BJ (cell line): ENCODE measurements at places on chromosomes 16 and 17.

GRCh38 chr16:64406770-64407181 lies 715.1 kb downstream of the CDH11 start:
- no peak for DNase-seq

GRCh38 chr17:40516581-40517285 lies 15.3 kb upstream of the TNS4 start:
- no peak for DNase-seq

DNA sequence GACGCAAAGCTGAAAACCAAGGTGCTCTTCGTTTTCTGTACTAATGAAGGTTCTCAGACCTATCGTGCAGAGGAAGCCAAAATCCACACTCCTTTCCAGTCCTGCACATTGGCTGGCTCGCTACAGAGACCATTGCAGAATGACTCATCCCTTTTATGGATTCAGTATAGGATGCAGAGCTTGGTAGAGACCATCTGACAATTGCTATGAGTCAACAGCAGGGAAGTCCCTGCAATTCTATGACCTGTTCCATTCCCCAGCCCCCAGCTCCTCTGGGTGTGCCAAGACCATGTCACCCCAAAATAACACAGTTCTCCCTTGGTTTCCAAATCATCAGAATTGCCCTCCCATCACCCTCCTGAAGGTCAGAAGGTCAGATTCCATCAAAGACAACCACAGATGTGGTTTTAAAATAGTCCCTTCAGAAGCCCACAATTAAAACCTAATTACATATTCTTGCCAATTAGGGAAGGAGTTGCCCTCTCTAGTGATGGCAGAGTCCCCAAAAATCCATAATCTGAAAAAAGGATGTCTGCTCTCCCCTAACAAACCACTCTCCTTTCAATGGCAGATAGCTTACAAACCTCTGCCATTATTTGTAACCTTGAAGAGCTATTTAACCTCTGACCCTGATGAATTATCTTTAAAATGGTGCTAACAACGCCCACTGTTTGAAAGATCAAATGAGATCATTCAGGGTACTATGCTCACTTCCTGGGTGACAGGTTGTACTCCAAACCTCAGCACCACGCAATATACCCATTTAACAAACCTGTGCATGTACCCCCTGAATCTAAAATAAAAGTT lies 108.2 kb upstream of the RBBP6 start:
- no peak for DNase-seq

DNA sequence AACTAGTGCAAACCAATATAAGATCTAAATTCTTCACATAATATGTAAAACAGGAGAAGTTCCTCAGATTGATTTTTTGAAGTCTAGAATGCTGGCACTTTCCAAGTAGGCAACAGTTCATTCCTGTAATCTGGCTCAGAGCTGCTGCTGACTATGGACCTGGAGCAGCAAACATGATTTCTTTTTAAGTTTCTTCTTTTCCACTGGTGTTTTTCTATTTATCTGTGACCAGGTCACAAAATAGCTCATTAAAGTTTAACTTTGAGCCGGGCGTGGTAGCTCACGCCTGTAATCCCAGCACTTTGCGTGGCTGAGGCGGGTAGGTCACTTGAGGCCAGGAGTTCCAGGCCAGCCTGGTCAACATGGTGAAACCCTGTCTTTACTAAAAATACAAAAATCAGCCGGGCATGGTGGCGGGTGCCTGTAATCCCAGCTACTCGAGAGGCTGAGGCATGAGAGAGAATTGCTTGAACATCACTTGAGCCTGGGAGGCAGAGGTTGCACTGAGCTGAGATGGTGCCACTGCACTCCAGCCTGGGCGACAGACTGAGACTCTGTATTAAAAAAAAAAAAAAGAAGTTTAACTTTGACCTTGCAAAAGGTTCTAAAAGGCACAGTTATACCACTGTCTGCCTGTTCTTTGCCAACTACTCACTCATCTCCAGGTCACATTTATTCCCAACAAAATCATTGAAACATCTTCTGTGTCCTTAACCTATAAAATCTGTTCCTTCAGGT lies 29.4 kb upstream of the SLC13A2 start:
- DNase-seq: no peak

DNA sequence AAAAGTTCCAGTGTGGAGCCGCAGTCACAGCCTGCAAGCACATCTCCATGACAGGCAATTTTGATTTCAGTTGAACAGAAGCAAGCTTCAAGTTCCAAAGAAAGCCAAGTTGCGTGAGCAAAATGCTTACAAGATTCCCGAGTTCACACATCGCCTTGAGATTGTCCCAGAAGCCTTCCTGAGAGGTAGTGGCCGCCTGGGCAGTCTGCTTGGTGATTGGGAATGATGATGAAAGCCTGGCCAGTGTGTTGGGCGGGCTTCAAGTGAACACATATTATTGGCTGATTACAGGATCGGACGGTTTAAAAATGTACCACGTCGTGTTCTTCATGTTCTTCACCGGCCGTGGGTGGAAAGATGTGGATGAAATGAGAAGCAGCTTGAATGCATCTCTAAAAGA lies 185.5 kb downstream of the FOXL1 start:
- DNase-seq: no peak

DNA sequence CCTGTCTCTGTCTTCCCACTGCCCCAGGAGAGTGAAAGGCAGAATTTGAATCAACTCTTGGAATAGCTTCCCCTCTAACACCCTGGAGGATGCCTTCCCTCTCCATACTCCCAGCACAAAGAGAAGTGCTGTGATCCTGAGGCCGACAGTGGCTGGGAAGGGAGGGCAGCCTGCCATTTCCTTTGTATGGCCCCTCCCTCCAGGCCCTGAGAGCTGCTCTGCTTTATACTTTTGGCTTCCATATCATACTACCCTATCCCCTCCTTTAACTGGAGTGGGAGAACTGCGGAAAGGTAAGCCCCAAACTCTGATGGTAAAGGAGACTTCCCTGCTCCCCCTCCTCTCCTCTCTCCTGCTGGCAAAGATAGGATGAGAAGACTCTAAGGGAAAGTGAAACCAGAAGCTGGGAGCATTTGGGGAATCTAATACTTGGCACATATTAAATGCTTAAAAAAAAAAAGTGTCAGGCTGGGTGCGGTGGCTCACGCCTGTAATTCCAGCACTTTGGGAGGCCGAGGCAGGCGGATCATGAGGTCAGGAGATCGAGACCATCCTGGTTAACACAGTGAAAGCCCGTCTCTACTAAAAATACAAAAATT lies 4.1 kb upstream of the MED24 start:
- no peak for DNase-seq

DNA sequence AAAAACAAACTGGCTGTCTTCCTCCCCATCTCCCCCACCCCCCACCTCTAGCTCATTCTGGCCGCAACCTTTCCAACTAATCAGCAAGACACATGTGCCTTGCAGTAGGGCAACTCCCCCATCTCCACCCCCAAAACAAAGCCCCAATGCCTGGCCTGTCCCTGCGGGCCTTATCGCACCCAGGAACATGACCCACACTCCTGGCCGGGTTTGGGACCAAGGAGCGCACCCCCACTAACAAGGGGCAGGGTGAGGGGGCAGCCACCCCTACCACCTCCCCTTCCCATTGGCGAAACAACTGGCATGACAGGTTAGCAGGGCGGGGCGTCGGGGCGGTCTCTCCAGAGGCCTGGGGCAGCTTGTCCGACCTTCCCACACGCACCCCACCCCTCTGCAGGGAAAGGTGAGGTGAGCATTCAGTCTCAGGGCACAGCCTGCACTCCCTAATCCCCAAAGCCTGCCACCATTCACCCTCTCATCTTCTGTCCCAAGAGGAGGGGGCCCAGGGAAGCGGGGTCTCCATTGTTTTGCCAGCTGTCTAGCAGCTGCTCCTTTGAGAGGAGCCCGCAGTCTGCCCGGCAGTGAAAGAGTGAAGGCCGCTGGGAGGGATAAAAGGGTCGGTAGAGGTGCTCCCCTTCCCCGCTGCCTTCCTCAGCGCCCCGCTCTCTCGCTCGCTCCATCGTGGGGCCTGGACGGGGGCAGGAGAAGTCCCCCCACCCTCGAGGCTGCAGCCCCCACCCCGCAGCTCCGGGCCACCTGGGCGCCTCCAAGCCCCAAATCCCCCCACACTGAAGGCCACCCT lies 765 bp downstream of the MYO18A start:
- DNase-seq: no peak

- no peak for DNase-seq
Measured at GRCh38 chr17:27578718-27579085, 52.3 kb upstream of the LGALS9 start.

GRCh38 chr16:31696968-31697743 lies 169.5 kb downstream of the AHSP start:
- no peak for DNase-seq

GRCh38 chr17:42818379-42818778 lies 5.7 kb downstream of the BECN1 start:
- DNase-seq: no peak

DNA sequence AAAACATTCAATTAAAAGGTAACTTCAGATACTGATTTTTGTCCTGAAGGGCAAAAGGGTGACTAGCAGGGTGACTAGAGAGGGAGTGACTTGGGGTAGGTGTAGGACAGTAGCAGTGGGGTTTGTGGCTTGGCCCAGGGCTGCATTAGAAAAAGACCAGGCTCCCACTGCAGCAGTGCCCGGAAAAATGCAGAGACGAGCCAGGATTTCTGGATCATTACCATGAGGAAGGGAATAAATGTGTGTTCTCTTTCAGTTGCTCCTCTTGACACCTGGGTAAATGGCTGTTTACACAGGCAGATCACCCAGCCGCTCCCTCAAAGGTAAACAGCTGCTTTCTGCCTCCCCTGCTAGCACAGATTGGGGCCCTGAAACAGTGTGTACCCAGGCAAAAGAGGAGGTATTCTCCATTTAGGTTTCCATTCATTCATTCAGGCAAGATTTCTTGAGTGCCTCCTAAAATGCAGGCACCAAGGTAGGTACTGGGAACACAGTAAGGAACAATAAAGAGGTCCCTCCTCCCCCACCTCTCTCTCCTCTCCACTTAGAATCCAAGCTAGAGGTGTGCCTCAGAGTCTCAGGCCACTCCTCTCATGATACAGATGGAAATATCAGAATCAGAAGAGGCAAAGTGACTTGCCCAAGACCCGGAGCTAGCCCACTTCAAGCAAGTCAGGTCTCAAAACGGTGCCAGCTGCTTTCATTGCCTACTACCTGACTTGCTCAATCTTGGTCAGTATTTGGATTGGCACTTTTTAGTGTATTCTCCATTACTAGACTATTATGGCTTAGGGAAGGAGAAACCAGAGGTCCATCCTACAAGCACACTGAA lies 15.2 kb upstream of the TOX3 start:
- DNase-seq: no peak

- DNase-seq: no peak
Measured at GRCh38 chr17:12620200-12620720, 45.4 kb upstream of the MYOCD start.

GRCh38 chr16:62664566-62664965 lies 628.3 kb upstream of the CDH8 start:
- no peak for DNase-seq

DNA sequence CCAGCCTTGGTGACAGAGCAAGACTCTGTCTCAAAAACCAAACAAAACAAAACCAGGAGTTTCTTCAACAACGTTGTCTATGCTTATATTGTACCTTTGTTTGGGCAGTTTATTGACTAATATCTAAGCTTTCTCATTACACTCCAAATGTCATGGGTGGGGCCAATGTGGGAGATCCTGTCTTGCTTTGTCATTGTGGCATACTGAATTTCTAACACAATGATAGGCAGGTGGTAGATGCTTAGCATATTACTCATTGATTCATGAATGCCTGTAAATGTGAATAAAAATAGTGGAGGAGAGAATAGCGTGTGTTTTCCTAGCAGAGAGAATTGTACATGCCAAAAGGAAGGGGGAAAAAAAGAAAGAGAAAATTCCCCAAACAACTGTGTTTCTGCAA lies 802.5 kb upstream of the EEF2KMT start:
- no peak for DNase-seq

DNA sequence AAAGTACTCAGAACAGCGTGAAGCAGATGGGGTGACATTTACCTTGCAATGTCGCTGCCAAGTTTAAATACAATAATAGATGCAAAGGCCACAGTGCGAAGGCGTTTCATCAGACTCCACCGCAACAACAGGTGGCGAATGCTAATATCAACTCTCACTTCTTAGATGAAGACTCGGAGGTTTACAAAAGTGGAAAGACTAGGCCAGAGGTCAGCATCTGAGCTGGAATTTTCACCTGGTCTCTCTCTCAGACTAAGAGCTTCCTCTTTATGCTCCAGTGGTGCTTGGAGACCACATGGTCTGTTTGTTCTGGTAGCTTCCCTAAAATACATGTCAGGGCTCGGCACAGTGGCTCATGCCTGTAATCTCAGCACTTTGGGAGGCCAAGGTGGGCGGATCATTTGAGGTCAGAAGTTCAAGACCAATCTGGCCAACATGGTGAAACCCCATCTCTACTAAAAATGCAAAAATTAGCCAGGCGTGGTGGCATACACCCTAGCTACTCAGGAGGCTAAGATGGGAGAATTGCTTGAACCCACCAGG lies 169.1 kb downstream of the XYLT1 start:
- DNase-seq: no peak

DNA sequence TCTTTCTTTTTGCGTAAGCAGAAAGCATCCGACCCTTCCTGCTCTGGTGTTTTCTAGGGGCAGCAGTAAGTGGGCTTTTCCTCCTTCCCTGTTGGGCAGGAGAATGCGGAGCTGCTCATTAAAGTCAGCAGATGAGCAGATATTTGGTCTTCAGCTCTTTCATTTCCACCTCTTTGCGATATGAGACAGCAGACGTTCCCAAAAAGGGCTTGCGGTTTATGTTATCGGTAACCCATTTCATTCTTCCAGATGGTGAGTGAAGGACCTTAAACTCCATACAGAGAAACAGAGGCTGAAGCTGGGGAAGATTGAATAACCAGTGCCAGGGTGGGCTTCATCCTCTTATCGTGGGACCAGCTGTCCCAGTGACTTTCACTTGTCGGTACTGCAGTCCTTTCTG lies 40.7 kb downstream of the KSR1 start:
- DNase-seq: no peak

GRCh38 chr16:78395035-78395434 lies 295.6 kb downstream of the WWOX start:
- no peak for DNase-seq

- DNase-seq: no peak
Measured at GRCh38 chr17:57417956-57418355, 161.6 kb downstream of the MSI2 start.

GRCh38 chr17:68511671-68512246 lies 471 bp upstream of the PRKAR1A start:
- peak; percentile 15 for DNase-seq

- DNase-seq: no peak
Measured at GRCh38 chr16:745739-746138, 4.9 kb upstream of the CIAO3 start.

DNA sequence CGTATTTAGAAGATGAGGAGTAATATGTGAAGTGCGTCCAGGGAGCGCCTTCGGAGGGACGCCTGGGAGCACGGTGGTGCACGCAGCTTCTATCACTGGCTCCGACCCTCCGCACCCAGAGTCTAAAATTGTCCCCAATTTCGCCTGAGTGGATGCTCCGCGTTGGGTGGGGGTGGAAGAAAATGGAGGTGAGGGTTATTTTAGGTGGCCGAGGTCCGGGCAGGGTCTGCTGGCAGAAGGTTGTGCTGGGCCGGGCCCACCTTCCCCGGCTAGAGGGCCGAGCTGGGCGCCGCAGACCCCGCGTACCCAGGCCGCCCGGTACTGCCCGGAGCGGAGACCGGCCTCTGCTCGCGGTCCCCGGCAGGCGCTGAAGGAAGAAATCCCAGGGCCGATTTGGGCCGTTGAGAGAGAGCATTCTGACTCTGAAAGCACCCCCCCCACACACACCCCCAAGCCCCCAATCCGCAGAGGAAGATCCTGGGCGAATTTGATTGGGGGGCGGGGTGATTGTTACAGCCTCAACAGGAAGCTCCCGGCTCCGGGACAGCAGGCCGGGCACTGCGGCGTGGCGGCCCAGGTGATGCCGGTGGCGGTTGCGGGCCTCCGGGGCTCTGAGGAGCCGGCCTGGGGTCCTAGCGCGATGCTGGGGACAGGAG lies 3.0 kb downstream of the BAHCC1 start:
- no peak for DNase-seq

GRCh38 chr17:987931-988330 lies 8.4 kb upstream of the NXN start:
- DNase-seq: no peak
